ENCODE measurements at places on chromosomes 2 and 18. TPM values are rescaled to one million over a fixed set of nuclear protein-coding genes. Genes with fewer than 3 reads are reported as not detected.

GRCh38 chr2:142944721-142945120 is 67.3 kb downstream of the KYNU start:
- no peak for DNase-seq

FAM110C gene
- total RNA-seq: 0.22 TPM

DNA sequence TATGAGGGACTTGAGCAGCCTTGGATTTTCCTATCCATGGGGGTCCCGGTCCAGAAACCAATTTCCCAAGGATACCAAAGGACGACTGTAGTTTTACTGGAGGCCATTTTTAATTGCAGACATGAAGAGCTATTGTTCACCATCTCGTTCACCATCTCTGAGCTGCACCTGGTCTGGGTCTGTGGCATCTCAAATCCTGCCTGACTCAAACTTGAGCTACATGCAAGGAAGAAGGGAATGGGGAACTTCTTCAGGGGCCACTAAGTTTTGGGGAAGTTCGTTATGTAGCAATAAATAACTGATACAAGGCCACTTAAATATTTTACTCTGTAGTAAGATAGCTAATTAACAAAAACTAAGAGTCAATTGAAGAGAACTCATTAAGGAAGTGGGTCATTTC is 2.1 kb upstream of the SMCHD1 start:
- no peak for DNase-seq

M1AP gene
- not detected for total RNA-seq

ATIC gene
- total RNA-seq: 109 TPM

- no peak for DNase-seq
Measured at GRCh38 chr2:46296216-46296839, 879 bp upstream of the EPAS1 start.

DNA sequence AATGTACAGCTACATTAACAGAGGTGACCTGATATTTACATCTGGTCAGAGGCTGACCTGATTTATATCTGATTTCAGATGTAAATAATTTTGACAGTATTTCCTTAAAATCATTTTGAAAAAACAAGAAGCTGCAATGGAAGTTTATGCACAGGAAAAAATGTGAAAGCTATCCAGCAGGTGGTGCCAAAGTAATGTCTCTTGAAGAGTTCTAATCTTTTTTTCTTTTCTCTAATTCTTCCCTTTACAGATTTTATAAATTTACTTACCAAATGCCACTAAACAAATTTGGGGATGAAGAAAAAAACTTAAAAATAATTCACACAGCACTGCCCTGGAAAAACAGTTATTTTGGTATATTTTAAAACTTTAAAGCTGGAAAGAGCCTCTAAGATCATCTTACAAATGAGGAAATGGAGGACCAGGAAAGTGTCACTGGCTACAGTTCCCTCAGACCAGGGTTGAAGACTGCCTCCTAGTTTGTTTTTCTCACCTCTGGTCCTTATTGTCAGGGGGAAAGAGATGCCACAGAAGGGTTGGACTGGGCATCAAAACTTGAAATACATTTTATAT is 16.4 kb upstream of the FBLN7 start:
- no peak for DNase-seq

- DNase-seq: peak; percentile 77
Measured at GRCh38 chr2:239475161-239476028, 74.6 kb upstream of the HDAC4 start.

Data from chondrocyte (in vitro differentiated cells).